NCI-H1105 treated with DMSO at 0.1 percent for 48 hours (cell line): ENCODE measurements at places on chromosomes 6 and 20.

- no peak for DNase-seq
Measured at GRCh38 chr6:42715871-42716270, 6.5 kb downstream of the PRPH2 start.

GRCh38 chr6:75643173-75643572, 41.5 kb downstream of the SENP6 start:
- no peak for DNase-seq

- DNase-seq = no peak
Measured at GRCh38 chr6:148611213-148611612, 135.6 kb upstream of the UST start.

- no peak for DNase-seq
Measured at GRCh38 chr6:105179244-105180065, at the start of gene POPDC3. Gene POPDC3 (minus strand): TSS chr6:105180014. CDS start chr6:105161909, 18,105 bp downstream.

DNA sequence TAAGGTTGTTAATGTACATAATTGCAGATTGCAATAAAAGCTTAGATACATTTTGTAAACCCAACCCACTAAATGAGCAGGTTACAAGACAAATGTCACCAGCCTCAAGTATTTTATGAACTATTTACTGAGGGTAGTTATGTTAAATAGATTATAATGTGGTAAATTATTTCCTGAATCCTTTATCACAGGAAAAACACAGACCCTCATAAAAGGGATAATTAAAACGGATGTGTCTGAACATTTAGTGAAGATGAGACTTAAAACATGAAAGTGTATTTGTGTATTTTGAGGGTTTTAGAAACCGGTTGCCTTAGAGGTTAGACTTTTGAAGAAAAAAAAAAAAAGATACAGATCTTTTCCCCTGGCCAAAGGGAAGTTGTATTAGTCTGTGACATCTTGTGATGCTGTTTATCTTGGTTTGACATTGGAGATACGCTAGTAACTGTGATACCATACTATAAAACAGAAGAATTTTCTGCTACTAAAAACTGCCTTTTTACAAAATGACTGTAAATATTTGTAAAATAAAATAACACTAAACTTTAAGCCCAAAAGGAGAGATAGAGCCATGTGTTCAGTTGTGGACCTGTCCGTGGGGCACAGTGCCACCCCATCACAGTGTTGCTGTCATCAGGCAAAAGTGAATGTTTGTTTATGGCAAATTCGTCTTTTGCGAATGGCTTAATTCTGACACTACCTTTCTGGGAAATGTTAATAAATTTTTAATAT, 9.7 kb downstream of the DYNLT1 start:
- peak; percentile 48 for DNase-seq
